ENCODE measurements at places on chromosomes 2 and 18. TPM values are rescaled to one million over a fixed set of nuclear protein-coding genes. Genes with fewer than 3 reads are reported as not detected.

GRCh38 chr2:120750488-120751210 lies 15.0 kb downstream of the GLI2 start:
- no peaks in the 10 kb centered on the region for H3K27me3 ChIP-seq
- no peak overlapping the region for H3K27ac ChIP-seq
- H3K4me1 ChIP-seq, result no peaks in the 10 kb centered on the region
- H3K4me3 ChIP-seq, result no peak overlapping the region
- no peaks in the 10 kb centered on the region for H3K36me3 ChIP-seq
- DNase-seq, result no peak

- DNase-seq, result no peak
- H3K36me3 ChIP-seq, result no peaks in the 10 kb centered on the region
- H3K27ac ChIP-seq, result no peak overlapping the region
- H3K4me3 ChIP-seq, result no peak overlapping the region
- no peaks in the 10 kb centered on the region for H3K27me3 ChIP-seq
Measured at GRCh38 chr2:176826984-176827668, 385.5 kb upstream of the HNRNPA3 start.

DNA sequence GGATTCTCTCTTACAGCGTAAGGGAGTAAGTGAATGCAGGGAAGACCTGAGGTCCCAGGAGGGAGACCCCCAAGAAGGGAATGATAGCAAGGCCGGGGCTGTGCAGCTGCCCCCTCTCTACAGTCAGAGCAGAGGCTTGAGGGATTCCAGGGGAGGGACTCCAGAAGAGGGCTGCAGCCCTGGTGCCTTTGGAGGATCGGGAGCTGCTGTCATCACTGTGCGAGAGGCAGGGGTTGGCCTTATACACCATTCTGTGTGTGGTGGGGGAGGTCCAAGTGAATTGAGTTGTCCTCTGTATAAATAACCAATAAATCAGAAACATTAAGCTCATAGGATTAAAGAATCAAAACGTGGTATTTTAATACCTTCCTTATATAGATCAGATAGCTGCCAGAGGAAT lies 114.9 kb downstream of the GLI2 start:
- H3K4me1 ChIP-seq, result no peaks in the 10 kb centered on the region
- no peak overlapping the region for H3K27ac ChIP-seq
- DNase-seq, result no peak
- no peaks in the 10 kb centered on the region for H3K27me3 ChIP-seq
- H3K4me3 ChIP-seq, result no peak overlapping the region

DNA sequence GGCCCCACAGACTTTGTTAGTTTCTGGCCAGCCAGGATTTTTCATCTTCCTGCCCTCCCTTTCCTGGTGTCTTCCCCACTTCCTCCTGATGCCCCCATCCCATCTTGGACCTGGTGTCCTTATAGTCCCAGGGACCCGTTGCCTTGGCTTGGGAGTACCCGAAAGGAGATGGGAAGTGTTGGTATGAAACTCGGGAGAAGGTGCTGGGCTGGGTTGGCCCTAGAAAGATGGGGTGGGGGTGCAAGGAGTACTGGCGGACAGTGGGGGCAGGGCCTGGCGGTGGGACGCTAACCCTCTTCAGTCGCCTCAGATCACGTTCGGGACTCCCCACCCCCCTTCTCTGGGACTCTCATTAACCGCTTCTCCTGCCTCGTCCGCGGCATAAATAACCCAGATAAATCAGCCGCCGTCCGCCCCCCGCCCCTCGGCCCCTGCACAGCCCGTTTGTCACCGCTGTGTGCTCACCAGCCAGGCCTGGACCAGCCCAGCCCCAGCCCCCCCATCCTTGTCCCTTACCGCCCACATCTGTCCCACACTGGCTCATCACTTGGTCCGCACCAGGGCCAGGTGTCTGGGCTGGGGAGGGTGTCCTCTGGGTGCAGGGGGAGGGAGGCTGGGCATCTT lies 3.7 kb upstream of the ASIC4 start:
- peaks cover 5% of the 10 kb centered on the region for H3K27me3 ChIP-seq
- H3K4me3 ChIP-seq, result peak overlapping the region; percentile 64
- no peak overlapping the region for H3K27ac ChIP-seq

- H3K27ac ChIP-seq, result no peak overlapping the region
- H3K27me3 ChIP-seq, result no peaks in the 10 kb centered on the region
- H3K4me1 ChIP-seq, result no peaks in the 10 kb centered on the region
Measured at GRCh38 chr2:168116448-168116847, 130.9 kb downstream of the STK39 start.

DNA sequence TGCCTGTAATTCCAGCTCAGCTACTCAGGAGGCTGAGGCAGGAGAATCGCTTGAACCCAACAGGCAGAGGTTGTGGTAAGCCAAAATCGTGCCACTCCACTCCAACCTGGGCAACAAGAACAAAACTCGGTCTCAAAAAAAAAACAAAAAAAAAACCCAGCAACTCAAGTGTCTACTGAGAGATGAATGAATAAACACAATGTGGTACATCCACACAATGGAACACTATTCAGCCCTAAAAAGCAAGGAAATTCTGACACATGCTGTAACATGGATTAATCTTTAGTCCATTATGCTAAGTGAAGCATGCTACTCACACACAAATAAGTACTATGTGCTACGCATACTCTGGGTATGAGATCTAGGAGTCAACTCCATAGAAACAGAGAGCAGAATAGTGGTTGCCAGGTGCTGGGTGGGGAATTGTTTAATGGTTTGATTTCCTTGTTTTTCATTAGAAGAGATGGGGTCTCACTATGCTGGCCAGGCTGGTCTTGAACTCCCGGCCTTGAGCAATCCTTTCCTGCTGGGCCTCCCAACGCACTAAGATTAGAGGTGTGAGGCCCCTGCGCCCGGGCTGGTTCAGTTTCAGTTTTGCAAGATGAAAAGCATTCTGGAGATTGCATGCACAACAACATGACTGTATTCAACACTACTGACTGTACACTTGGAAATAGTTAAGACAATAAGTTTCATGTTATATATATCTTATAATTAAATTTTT lies 15.9 kb downstream of the SMPD4 start:
- no peak overlapping the region for H3K27ac ChIP-seq
- no peaks in the 10 kb centered on the region for H3K27me3 ChIP-seq
- DNase-seq, result no peak
- peaks cover 2% of the 10 kb centered on the region for H3K36me3 ChIP-seq
- no peak overlapping the region for H3K4me3 ChIP-seq

- no peaks in the 10 kb centered on the region for H3K4me1 ChIP-seq
- H3K36me3 ChIP-seq, result no peaks in the 10 kb centered on the region
- no peak overlapping the region for H3K27ac ChIP-seq
Measured at GRCh38 chr2:53793261-53793660, 6.4 kb downstream of the ERLEC1 start.

DNA sequence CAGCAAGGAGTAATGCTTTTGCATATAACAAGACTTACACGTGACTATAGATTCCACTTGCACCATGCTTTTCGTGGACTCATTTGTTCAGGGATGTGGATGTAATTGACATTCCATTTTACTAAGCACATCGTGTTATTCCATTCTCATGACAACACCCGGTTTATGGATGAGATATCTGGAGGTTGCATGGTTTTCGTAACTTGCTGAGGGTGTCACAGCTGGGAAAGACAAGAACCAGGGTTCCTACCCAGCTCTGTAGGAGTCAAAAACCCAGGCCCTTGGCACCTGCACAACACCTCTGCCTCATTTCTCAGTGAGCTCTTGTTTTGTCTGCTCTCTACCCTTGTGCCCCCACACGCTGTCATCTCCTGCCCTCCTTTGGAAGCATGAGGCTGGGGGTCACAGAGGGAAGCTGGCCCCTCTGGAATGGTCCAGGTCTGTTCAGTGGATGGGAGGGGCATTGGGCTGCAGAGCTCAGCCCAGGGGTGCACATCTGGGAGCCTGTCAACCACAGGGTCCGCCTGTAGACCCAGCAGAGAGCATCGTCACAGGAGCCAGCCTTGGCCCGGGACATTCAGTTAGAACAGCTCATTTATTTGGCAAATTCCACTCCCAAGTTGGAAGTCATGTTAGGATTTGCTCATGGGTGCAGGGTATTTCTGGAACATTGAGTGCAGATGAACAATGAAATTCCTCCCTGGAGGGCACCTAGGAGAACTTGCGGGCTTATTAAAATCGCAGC lies 120.1 kb upstream of the TWIST2 start:
- H3K27me3 ChIP-seq, result no peaks in the 10 kb centered on the region
- no peaks in the 10 kb centered on the region for H3K4me1 ChIP-seq
- H3K27ac ChIP-seq, result no peak overlapping the region
- no peaks in the 10 kb centered on the region for H3K36me3 ChIP-seq

- H3K4me3 ChIP-seq, result no peak overlapping the region
- H3K36me3 ChIP-seq, result no peaks in the 10 kb centered on the region
- H3K27me3 ChIP-seq, result no peaks in the 10 kb centered on the region
- no peak overlapping the region for H3K27ac ChIP-seq
- no peaks in the 10 kb centered on the region for H3K4me1 ChIP-seq
Measured at GRCh38 chr2:168355121-168355520, 101.0 kb upstream of the CERS6 start.

DNA sequence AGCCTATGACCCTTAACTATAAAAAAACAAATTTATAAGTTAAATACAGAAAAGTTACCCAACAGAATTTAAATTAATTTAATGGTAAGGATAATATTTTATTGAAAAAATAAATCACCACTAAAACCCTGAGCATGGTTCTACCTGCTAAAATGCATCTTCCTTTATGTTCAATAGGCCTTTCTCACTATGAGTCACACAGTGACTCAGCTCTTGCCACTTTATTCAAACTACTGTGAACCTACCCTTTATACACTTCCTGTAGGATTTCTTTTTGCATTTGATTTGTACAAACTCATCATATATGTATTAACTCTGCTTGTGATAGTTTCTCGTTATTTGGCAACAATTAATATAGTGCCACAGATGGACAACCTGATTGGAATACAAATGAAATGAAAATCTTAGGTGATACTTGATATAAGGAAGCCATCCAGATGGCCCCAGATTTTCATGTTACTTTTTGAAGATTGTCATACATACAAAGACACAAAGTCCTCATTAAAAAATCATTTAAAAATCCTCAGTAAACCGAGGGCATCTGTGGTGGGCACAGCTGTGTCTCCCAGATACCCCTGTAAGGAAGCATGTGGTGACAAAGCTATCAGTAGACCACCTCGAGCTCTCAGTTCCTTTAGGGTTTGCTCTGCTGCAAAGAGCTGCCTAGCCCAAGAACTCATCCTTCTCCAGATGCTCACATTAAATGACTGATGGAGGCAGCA lies 55.2 kb upstream of the COBLL1 start:
- H3K27me3 ChIP-seq, result no peaks in the 10 kb centered on the region
- no peaks in the 10 kb centered on the region for H3K36me3 ChIP-seq
- peak overlapping the region; percentile 72 for H3K27ac ChIP-seq
- H3K4me3 ChIP-seq, result no peak overlapping the region

DNA sequence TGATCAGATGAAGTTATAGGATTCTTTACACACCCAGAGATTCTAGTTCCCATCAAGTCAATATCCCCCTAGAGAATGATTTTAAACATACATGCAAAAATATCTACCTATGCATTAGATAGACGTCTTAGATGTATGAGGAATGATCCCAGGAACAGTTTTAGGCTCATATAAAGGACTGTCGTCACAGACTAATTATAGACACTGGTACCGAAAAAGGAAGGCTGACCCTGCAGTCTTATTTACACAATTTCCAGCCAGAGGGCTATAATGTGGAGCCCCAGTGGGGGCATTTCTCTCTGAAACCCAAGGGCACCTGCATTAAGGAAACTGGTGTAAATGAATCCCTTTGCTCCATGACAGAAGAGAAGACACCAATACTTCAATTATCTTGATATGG lies 170.4 kb downstream of the ZNF521 start:
- no peaks in the 10 kb centered on the region for H3K36me3 ChIP-seq
- no peaks in the 10 kb centered on the region for H3K4me1 ChIP-seq
- no peak for DNase-seq
- H3K27me3 ChIP-seq, result no peaks in the 10 kb centered on the region
- no peak overlapping the region for H3K27ac ChIP-seq

DNA sequence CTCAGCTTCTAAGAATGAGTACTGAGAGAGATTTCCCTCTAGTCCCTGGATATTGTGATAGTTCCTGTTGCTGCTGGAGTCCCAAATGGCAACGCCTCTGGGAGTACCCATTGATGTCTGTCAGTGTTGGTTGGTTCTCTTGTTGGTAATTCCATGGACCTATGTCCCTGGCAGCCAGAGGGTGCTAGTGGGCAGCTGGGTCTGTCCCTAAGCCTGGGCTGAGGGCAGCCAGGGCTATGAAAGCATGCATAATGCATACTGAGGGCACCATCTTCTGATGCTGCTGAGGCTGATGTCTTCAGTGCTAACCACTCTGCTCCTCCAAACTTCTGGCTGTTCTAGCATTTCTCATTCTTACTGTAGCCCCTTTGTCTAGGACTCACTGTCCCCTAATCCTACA lies 35.9 kb downstream of the NABP1 start:
- H3K27me3 ChIP-seq, result no peaks in the 10 kb centered on the region
- no peak overlapping the region for H3K27ac ChIP-seq
- H3K4me1 ChIP-seq, result no peaks in the 10 kb centered on the region

EML6 gene
- 9.7 TPM for total RNA-seq

HNMT gene
- total RNA-seq, result 44.6 TPM

DIPK1C gene
- not detected for total RNA-seq

SERPINB4 gene
- total RNA-seq, result not detected

PTH2R gene
- 0.32 TPM for total RNA-seq

MARCHF4 gene
- not detected for total RNA-seq

DSG4 gene
- not detected for total RNA-seq

NLRC4 gene
- total RNA-seq, result not detected
